ENCODE measurements at places on chromosomes 2 and 18.
A peak's percentile ranks its signal among the peaks of the same experiment; 100 is the strongest.

- no peak for DNase-seq
These were observed 57.2 kb downstream of the TACR1 start for GRCh38 chr2:75142081-75142480.

GRCh38 chr2:45442026-45442425 lies 169.0 kb downstream of the SRBD1 start:
- DNase-seq: no peak

- no peak for DNase-seq
These were observed 1132.1 kb upstream of the ZEB2 start for GRCh38 chr2:145652036-145652435.

- DNase-seq: no peak
These were observed 314.5 kb upstream of the MMADHC start for GRCh38 chr2:149902081-149902480.

- no peak for DNase-seq
These were observed 152.9 kb downstream of the SMAD7 start for GRCh38 chr18:48797841-48798255.

GRCh38 chr2:25684577-25685473 lies 11.4 kb upstream of the DTNB start:
- DNase-seq: no peak

GRCh38 chr18:44851856-44852621 lies 171.4 kb downstream of the SETBP1 start:
- no peak for DNase-seq

DNA sequence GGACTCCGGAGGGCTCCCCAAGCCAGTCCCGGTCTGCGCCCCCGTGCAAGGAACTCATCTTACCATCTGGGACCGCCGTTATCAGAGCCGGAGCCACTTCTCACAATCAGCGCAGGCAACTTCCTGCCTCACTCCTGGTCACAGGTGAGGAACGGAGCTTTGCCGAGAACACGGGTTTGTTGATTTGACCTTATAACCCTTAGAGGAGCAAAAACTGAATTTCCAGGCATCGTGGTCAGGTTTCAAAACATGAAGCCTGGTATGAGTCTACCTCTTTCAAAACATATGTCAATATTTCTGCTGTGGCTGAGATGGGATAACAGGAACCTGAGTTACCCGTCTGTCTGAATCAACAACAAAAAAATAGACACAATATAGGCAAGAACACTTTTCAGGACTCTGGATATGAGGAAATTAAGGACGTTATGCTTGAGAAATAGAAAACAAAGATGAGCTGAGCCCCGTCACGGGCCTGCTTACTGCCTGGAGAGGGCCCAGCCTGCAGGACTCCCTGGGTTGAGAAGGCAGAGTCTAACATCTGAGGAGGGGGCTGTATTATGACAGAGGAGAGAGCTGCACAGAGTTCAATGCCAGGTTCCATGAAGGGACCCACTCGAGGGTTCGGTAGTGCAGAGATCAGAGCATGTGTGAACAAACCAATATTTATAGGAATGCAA lies 148.7 kb downstream of the NDUFA10 start:
- DNase-seq: no peak

GRCh38 chr2:170227951-170228350 lies 50.0 kb downstream of the MYO3B start:
- no peak for DNase-seq

DNA sequence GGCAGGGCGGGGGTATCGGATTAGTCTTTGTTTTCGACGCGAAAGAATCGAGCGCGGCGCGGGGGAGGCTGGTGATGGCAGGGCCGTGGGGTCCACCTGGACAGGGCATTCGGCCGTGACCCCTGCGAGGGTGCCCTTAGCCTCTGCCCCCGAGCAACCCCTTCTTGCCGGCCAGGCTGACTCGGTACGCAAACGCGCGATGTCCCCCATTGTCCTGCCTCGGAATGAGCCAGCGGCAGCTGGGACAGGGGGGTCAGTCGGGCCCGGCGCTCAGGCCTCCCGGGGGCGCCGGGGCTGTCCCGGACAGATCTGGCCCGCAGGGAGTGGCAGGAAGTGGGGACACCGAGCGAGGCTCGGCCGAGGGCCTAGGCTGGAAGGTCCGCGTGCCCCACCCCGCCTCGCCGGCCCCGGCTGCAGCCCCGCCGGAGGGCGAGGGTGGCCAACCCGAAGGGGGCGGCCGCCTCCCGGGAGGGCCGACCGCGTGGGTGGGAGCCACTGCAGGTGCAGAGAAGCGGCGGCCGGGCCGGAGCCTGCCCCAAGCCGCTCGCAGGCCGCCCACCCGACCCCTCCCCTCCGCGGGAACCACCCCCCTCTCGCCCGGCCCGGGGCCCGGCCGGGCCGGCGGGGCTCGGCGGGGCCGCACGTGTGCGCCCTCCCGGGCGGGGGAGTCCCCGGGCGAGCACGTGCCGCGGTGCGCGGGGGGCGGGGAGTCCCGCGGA lies at the start of gene TET3:
Gene TET3, plus strand, starts transcription at position 708 of the 719 bp plus-strand sequence. CDS start 1,494 bp downstream, outside the sequence.
- no peak for DNase-seq

DNA sequence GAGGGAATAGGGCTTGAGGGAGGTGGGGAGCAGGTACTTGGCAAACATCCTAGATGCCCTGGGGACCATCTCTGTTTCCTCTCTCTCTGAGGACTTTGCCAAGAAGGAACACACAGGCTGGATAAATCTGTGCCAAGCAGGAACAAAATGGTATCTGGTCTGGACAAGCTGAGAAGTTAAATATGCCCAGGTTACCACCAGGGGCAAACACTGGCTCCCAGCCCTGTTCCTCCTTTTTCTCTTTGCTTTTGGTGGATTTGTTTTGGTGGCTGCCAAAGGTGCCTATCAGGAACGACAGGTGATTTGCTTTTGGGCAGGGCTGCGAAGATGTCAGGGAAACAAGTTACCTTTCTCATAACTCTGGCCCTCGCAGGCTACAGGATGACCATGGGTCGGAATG lies 227.5 kb upstream of the SMAD2 start:
- no peak for DNase-seq

GRCh38 chr2:174529916-174530315 lies 43.1 kb upstream of the GPR155 start:
- DNase-seq: no peak

- DNase-seq: no peak
These were observed 49.2 kb downstream of the CXCR4 start for GRCh38 chr2:136068581-136069227.

GRCh38 chr2:218746470-218746795 lies 35.5 kb upstream of the CYP27A1 start:
- DNase-seq: no peak

- DNase-seq: no peak
These were observed 67.5 kb downstream of the TIMM21 start for GRCh38 chr18:74215863-74216262.

DNA sequence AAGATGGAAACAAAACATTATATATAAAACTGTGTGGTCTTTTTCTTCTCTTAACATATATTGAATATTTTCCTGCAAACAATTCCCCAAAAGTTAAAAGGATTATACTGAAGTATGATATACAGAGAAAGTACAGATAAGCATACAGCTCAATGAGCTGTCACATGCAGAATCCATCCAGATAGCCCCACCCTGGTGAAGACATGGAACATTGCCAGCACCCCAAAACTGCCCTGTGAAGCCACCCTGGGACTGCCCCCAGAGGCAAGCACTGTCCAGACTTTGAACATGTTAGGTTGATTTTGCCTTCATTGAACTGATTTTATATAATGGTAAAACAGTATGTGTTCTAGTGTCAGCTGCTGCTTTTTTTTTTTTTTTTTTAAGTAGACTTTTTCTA lies 112.3 kb upstream of the IL1R2 start:
- DNase-seq: no peak

DNA sequence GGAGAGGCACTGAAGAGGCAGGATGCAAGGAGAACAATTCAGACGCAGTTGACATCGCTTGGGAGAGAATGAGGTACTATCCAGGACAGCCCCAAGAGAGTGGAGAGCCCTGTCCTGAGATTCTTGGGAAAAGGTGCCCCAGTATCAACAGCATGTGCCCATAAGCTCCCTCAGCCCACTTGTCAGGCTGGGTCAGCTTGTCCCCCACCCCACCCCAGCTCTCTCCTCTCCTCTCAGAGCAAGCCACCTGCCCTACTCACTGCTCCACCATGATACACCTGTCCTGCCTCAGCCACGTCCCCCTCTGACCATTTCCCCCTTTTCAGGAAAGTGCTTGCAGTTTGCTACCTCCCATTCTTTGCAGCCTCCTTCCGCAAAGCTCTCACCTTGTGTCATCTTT lies 111.8 kb downstream of the XRCC5 start:
- no peak for DNase-seq

DNA sequence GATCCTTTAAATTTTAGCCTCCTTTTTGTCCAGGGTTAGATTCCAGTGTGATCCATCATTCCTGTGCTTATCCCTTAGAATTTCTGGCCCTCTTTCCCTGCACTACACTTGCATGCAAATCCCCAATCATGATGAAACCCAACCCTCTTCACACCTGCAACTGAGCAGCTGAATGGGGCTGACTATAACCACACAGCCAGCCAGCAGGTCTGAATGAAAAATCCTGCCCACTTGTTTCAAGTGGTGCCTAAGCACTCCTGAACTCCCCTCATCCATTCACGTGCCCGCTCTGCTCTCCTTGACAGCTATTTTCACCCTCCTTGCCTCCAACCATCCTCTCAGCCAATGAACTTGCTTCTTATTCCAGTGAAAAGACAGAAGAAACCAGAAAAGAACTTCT lies 80.5 kb upstream of the AFF3 start:
- no peak for DNase-seq

DNA sequence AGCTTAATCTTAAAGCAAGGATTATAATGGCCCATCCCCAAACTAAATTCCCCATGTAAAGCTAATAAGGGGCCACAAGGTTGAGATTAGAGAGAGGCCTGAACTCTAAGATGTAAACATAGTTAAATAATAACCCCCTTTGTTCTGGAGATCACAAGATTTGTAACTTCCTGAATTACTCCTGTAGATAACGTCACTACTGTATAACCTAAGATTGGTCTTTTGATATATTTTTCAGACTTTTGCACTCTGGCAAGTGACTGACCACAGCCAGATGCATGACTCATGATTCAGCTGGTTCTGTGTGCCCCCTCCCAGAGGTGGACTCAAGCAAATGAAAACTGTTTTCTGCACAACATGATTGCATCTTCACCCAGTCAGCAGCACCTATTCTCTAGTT lies 686.0 kb upstream of the DDX18 start:
- peak; percentile 2 for DNase-seq

DNA sequence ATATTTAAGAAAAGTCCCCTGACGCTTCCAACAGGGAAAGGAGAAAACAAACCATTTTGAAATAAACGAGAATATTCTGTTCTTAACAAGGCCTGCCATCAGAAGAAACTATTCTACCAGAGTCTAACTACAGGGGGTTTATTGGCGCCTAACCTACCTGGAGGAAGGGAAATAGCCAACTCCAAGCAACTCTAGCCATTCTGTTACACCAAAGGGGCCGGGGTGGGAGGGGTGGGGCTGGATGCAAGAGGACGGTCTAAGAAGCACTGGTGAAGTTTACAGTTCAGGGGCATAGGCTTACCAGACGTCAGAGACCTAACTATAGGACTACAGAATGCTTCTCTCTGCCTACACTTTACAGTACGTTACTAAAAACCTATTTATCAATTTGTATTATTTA lies 60.5 kb upstream of the GALNT5 start:
- no peak for DNase-seq

DNA sequence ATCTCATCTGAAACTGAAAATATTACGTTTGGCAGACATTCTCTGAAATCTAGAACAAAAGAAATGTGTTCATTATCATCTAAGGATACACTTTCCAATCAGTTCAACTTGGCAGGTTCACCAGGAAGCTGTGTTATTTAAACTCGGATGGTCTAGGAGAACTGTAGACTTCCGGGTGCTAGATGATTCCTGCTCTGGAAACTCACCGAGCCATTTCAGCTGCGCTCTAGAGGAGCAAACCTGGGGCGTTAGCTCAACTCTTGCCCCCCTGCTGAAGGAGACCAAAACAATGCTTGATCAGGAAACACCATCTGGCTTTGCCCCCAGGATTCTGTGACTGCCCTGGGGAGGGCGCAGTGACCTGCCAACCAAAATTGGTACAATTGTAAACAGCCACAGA lies 22.9 kb downstream of the MLPH start:
- no peak for DNase-seq

GRCh38 chr2:144548532-144549191 lies 28.7 kb upstream of the ZEB2 start:
- DNase-seq: no peak

Measured in Caki2 (cell line).